ENCODE measurements at places on chromosomes 16 and 17.
A peak's percentile ranks its signal among the peaks of the same experiment; 100 is the strongest.

DNA sequence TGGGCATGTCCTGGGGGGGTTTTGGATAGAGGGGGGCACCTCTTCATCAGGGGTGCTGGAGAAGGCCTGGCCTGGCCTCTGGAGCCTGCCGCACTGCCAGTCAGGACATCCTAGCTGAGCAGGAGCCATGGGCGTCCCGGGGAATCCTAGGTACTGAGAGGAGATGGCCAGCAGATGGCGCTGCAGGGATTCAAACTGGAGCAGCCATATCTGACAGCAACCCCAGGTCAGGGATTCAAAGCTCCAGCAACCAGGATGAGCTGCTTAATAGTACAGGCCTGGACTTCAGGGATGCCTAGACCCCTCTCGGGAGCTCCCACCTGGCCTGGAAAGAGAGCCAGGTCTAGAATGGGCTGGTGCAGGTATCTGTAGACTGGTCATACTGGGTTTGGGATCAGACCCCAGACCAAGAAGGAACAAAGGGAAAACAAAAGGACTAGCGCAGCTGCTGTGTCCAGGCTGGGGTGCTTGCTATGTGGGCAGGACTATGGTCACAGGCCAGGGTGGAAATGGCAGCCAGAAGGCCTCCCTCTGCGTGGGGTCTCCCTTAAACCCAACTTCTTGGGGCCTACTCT lies 306.9 kb upstream of the RBFOX1 start:
- DNase-seq: peak; percentile 53

- no peak for DNase-seq
Measured at GRCh38 chr16:2176047-2176446, 20.4 kb downstream of the CASKIN1 start.

- DNase-seq: no peak
Measured at GRCh38 chr16:83942815-83943515, 10.1 kb upstream of the OSGIN1 start.

GRCh38 chr16:5044011-5044540 lies 10.3 kb upstream of the NAGPA start:
- DNase-seq: no peak

GRCh38 chr17:55561316-55561972 lies 50.2 kb upstream of the SMIM36 start:
- DNase-seq: no peak

- no peak for DNase-seq
Measured at GRCh38 chr16:69399361-69399760, 13.6 kb upstream of the TERF2 start.

GRCh38 chr16:5903832-5904231 lies 806.2 kb upstream of the EEF2KMT start:
- DNase-seq: no peak

GRCh38 chr17:76243826-76244679 lies 3.8 kb upstream of the RNF157 start:
- no peak for DNase-seq

GRCh38 chr17:82370471-82371332 lies 863 bp upstream of the UTS2R start:
- no peak for DNase-seq

DNA sequence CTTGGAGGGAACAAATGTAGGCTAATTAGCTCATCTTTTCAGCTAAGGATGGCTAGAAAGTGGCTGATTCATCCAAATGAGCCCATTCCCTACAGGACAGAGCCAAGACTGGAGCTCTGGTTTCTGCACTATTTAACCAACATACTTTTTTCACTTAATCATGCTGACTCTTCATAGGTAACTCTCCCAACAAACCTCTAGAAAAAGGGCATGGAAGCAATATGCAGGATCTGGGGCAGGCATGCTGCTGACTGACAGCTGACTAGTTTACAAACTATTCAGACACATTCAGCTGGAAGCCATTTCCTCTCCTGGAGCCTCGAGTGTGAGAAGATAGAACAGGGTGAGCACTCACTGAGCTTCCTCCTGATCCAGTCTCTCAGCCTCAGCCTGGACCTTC lies 6.2 kb downstream of the BECN1 start:
- DNase-seq: no peak

- DNase-seq: no peak
Measured at GRCh38 chr17:28370035-28370743, at the start of gene VTN. Gene VTN (minus strand): TSS chr17:28370307. CDS start chr17:28370203, 104 bp downstream.

DNA sequence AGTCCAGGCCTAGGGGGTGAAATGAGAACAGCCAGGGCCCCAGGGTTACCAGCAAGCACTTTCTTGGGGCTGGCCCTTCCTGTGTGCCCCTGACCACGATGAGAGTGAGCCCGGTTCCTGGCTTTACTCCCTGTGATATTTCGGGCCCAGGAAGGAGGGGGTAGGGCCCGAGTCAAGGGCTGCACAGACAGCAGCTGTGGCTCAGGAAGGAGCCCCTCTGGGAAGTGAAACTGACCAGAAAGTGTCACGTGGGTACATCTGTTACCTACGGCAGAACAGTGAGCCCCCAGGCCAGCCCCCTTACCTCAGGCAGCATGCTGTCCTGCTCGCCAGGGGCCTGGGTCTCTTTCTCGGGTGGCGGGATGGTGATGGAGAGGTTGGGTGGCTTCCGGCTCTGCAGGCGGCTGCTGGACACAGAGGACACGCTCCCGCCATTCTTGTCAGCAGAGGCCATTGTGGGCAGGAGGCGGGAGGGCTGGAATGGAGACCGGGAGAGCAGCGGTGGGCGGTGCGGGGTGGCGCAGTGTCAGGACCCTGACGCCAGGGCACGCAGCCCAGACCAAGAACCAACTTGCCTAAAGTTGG lies 13.8 kb downstream of the AANAT start:
- peak; percentile 38 for DNase-seq

GRCh38 chr16:51849715-51850114 lies 697.2 kb downstream of the TOX3 start:
- DNase-seq: no peak

DNA sequence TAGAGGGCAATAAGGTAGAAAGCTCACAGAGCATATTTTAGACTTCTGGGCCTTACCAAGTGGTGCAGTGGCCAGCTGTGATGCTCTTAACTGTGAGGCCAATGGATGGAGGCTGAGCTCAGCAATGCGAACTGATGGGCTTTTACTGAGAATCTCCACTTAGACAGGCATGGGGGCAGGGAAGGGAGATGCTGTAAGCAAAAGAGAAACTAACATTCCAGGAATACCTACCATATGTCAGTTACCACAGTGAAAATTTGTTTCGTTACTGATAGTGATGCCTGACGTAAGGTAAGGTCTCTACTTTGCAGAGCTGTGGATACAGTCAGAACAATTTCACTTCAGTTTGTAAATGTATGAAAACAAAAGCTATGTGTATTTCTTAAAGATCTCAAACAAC lies 250.6 kb upstream of the ZFHX3 start:
- DNase-seq: no peak

GRCh38 chr17:18981642-18982424 lies 22.7 kb downstream of the FAM83G start:
- DNase-seq: no peak

- peak; percentile 98 for DNase-seq
Measured at GRCh38 chr17:79839356-79840268, at the start of gene CBX4. Gene CBX4 (minus strand): TSS chr17:79839440. CDS start chr17:79839251, 189 bp downstream.

GRCh38 chr17:30520436-30520835 lies 43.2 kb downstream of the GOSR1 start:
- DNase-seq: no peak

- no peak for DNase-seq
Measured at GRCh38 chr17:22278302-22279275, 586.3 kb downstream of the KCNJ18 start.

- DNase-seq: no peak
Measured at GRCh38 chr17:44540246-44541084, 16.8 kb upstream of the FZD2 start.

DNA sequence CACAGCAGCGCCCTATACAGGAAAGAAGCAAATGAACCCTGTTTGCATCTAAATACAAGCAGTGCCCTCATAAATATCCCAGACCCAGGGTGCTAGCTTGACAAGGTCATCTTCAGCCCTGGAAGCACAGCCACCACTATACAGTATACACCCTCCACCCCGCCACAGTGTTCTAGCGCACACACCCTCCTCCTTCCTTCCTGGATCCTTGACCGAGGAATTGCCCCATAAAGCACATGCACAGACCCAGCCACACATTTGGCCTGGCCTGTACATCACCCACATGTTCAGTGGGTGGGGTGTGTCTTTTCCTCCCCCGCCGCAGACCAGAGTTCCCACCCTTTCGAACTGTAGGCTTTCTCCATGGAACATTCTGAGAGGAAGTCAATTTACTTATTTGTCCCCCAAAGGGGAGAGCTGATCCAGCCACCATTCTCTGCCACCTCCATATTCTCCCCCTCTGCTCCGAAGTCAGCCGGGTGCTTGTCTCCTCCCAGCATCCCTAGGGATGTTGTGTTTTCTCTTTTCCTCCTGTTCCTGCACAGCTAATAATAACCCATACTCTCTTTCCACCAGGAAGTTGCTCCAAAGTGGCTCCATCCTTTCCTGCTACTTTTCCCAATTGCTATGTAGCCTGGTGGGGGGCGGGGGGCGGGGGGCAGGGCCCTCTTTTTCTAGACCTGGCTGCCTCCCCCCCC lies 6.6 kb downstream of the ABI3 start:
- no peak for DNase-seq

DNA sequence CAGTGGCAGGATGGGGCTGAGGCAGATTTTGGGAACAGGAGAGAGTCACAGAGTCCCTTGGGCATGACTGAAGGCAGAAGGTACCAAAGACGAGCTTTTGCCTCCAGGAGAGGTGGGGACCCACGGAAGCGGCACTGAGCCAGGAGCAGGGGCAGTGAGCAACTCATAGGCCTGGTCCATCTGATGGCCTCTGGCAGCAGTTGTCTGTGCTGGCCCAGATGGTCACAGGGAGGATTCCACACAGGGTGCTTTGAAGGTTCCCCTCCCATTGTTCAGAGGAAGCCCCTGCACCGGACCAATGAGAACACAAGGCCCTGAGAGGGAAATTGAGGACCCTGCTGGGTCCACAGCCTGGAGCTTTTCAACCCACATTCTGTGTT lies 360.3 kb upstream of the TNRC6C start:
- DNase-seq: no peak

GRCh38 chr16:85281181-85281580 lies 168.9 kb upstream of the CIBAR2 start:
- no peak for DNase-seq

- peak; percentile 41 for DNase-seq
Measured at GRCh38 chr17:82153745-82154375, 55.8 kb upstream of the FASN start.

DNA sequence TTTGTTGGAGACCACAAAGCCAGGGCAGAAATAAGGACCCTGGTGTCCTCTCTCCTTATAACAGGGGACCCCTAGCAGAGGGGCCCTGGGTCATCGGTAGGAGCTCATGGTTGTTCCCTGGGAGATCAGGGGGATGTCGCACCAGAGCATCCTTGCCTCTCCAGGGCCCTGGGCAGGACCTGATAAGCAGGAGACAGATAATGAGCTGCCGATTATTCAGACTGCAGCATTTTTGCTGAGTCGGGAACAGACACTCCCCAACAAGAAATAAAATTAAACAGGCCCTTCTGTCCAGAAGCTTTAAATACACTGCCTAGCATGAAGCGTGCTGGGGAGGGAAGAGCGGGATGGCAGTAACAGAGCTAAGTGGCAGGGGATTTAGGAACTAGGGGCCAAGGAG lies 15.4 kb upstream of the GFAP start:
- no peak for DNase-seq

DNA sequence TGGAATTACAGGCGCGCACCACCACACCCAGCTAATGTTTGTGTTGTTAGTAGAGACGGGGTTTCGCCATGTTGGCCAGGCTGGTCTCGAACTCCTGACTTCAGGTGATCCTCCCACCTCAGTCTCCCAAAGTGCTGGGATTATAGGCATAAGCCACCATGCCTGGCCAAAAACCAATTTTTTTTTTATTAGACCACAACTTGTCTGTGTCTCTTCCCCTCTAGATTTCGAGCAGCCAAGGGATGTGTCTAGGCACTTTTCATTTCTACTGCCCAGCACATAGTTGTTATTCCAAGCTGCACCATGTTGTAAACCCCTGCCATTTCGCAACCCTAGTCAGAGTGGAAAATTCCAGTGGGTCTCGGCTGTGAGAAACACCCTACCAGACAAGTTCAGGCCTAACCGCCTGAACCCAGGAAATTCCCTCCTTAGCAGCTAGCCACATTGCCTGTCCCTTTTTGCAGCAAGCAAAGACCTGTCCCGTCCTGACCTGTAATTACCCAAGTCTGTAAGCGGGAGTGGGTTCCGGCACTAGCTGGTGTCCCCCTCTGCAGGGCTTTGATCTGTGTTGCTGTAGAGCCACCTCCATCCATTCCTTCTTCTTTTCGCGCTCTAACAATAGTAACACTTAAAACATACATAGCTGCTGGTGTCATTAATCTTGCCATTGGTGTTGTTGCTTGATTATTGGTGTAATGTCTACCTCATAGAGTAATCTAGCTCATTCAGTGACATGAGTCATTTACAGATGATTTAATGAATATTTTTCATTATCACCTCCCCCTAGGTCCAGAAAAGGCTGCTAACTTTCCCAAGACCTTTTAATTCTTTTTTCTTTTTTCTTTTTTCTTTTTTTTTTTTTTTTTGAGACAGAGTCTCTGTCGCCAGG lies 77.3 kb upstream of the ATF7IP2 start:
- DNase-seq: no peak

GRCh38 chr17:14143688-14144087 lies 74.4 kb downstream of the COX10 start:
- no peak for DNase-seq

GRCh38 chr17:78706271-78706915 lies 75.7 kb downstream of the CYTH1 start:
- DNase-seq: no peak

DNA sequence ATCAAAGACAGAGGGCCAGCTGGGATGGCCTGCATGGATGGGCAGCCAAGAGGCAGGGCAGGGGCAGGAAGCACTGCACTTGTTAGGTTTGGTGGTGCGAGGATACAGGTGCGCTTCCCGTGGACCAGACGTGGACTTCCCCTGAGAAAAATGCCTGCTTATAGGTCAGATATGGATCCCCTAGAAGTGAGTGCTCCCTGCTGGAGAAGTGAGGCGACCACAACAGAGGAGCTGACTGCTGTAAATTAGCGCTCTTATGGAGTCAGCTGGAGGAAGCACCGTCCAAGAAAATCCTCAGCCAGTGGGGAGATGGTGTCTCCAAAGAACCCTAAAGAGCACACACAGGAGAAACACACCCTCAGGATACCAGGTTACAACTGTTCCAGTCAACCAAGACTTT lies 27.7 kb upstream of the CCDC182 start:
- no peak for DNase-seq

- no peak for DNase-seq
Measured at GRCh38 chr16:84291226-84291625, 3.5 kb upstream of the WFDC1 start.

DNA sequence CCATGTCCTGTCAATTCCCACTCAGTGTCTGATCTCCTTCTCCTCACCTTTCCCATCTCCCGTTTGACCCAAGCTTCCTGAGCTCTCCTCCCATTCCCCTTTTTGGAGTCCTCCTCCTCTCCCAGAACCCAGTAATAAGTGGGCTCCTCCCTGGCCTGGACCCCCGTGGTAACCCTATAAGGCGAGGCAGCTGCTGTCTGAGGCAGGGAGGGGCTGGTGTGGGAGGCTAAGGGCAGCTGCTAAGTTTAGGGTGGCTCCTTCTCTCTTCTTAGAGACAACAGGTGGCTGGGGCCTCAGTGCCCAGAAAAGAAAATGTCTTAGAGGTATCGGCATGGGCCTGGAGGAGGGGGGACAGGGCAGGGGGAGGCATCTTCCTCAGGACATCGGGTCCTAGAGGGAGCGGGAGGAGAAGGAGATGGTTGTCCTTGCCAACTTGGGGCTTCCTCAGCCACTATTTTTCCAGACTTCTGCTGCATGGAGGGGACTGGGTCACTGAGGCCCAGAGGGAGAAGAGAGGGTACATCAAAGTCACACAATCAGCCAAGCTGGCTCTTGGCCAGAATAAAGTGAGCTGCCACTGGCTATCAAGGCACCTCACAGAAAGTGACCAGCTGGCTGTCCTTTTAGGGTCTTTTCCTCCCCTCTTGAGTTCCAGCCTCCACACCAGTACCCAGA lies 1.9 kb upstream of the TBC1D10B start:
- no peak for DNase-seq

All from putamen (tissue), 1 donor.